ENCODE measurements at places on chromosomes 7 and 10. TPM values are rescaled to one million over a fixed set of nuclear protein-coding genes. Genes with fewer than 3 reads are reported as not detected.
A peak's percentile ranks its signal among the peaks of the same experiment; 100 is the strongest.

- DNase-seq, result no peak
Observed at GRCh38 chr7:22882106-22882505, 59.5 kb upstream of the TOMM7 start.

DNA sequence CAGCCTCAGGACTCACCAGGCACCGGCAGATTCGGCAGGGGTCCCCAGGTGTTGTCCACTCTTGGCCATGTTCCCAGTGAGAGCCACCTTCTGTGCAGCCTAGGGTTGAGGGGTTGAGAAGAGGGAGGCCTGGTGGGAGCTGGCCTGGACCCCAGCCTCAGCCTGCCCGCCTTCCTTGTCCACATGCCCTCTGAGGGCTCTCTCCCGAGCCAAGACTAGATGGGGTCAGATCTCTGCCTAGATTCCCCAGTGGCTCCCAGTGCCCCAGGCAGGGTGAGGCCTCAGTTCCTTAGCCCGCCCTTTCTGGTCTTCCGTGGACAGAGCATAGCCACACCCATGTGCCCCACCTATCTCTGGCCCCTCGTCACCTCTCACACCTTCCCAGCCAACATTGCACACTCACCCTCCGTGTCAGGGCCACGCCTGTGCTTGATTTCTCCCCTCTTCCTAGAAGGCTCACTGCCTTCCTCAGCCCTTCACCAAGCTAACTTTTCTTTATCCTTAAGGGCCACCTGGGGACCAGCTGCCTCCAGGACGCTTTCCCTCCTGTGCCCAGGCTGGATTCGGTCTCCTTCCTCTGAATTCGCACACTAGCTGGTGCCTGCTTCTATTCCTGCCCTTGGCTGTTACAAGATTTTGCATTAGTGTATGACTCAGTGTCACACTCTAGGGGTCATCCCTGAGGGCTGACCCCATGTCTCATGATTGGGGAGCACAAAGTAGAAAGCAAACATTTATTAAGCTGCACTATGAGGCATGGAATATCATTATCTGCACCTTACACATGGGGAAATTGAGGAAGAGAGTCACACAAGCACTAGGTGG, 7.5 kb downstream of the KCP start:
- DNase-seq, result no peak

DNA sequence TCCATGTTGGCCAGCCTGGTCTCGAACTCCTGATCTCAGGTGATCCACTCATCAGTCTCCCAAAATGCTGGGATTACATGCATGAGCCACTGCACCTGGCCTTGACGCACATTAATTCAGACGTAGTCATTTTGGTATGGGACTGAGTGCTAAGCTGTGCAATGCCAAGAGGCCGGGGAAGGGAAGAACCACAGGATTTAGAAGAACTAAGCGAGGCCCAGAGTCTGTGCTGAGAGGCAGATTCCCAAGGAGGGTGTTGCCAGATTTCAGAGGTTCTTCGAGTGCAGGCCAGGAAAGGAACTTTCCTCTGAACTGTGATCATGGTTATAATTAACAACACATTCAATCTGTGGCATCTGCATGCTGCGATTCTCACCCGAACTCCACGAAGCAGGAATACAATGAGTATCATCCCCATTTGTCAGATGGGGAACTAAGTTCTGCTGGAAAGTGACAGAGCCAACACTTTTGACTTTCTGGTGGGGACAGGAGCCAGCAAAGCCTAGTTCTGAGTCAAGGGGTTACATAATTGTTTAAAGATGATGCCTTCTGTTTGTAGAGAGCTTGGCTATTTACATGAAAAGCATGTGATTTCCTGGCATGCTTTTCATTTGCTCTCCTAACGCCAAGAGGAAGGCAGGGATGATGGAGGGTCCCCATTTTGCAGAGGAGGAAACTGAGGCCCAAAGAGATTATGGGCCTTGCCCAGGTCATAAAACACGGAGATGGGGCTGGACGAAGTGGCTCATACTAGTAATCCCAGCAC, 6.2 kb upstream of the ZAN start:
- no peak for DNase-seq

- DNase-seq, result peak; percentile 28
Observed at GRCh38 chr7:136874393-136875032, 6.1 kb downstream of the CHRM2 start.

DNA sequence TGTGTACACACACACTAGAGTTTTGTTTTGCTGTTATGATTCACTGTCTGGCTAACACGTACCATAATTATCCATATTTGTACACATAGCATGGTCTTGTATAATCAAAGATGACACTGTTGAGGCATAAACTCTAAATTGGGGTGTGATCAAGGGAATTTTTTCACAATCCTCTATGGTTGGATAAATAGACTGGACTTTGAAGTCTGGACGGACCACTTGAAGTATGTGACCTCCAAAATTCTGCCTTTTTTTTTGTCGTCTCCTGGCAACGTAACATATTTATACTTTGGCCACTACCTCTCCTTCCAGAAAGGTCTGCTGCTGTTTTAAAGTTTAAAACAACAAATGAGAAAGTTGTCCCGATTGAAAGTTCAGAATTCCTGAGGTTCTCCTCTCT, 193.4 kb downstream of the CACNB2 start:
- DNase-seq, result no peak

- no peak for DNase-seq
Observed at GRCh38 chr10:33813415-33813814, 478.9 kb upstream of the NRP1 start.

DNA sequence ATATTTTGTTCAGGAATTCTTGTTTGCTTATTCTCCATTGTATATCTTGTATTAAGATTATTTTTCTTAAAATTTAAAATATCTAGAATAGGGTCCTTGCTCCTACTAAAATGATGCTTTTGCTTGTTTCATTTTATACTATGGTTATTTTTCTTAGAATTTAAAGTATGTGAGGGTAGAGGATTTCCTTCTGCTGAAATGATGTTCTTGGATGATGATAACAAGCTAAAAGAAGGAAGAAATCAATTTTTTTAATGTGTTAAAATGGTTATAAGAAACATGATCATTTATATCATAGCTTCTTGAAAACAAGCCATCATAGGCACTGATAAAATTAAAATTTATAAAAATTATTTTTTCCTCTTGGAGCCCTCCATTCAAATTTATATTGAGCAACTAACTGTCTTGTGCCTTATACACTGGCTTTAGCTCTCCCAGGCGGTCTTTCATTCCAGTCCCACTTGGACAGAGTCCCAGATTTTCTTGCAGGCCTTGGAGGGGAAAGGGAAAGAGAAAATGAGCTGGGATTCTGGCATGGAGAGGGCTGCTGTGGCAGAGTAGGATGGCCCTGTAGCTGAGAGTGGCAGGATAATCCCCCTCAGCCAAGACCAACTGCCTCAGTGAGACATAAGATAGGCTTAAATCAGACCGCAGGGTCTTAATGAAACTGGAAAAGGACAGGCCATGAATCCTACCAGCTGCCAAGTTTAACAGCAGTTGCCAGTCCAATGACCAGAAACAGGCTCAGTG, 60.2 kb downstream of the DNAJB9 start:
- no peak for DNase-seq

OIT3 gene
- total RNA-seq, result not detected

DNA sequence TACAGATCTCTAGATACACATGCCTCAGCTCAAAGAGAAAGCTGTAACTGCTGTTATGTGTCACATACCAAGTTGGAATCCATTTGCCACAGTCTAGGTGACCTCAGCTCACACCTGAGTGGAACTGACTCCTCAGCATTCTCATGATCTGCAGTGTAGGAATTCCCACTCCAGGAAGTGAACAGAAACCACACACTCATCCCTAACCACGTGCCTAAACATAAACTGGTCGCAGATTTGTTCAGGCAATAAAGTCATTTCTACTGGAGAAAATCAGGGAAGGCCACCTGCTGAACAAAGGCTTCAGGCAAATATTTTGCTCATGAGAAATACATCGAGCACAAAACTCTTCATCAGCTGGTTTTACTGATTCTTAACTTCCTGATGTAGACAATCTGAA, 23.0 kb upstream of the ZMYND11 start:
- DNase-seq, result no peak

- DNase-seq, result no peak
Observed at GRCh38 chr10:101388676-101389276, 34.8 kb downstream of the BTRC start.

DNA sequence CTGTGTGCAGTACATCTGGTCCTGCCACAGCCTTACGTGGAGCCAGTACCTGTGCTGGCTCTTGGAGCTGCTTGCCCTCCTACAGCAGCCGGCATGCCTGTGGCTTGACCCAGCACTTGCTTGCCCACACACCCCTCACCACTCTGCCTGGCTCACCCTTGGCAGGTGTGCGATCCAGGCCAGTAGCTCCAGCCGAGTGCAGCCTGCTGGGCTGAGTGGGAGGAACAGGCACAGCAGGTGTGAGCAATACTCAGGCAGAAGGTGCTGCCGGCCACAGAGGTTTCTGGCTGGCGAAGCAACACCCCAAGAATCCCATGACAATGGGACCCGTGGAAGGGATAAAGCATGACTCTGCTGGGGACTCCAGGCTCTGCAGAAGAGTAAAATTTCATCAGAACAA, 173.5 kb upstream of the ADCY1 start:
- DNase-seq, result no peak

GRCh38 chr7:128781126-128781525, 5.5 kb upstream of the OPN1SW start:
- DNase-seq, result no peak

GRCh38 chr7:158246272-158246959, 341.2 kb downstream of the PTPRN2 start:
- DNase-seq, result no peak

CHST3 gene
- total RNA-seq, result 11.5 TPM

GRCh38 chr7:74371381-74372341, 82.0 kb upstream of the GTF2IRD1 start:
- no peak for DNase-seq

- no peak for DNase-seq
Observed at GRCh38 chr10:1650542-1651269, 86.6 kb downstream of the ADARB2 start.

GRCh38 chr7:50462361-50462760, 12.2 kb upstream of the FIGNL1 start:
- DNase-seq, result peak; percentile 28

DNA sequence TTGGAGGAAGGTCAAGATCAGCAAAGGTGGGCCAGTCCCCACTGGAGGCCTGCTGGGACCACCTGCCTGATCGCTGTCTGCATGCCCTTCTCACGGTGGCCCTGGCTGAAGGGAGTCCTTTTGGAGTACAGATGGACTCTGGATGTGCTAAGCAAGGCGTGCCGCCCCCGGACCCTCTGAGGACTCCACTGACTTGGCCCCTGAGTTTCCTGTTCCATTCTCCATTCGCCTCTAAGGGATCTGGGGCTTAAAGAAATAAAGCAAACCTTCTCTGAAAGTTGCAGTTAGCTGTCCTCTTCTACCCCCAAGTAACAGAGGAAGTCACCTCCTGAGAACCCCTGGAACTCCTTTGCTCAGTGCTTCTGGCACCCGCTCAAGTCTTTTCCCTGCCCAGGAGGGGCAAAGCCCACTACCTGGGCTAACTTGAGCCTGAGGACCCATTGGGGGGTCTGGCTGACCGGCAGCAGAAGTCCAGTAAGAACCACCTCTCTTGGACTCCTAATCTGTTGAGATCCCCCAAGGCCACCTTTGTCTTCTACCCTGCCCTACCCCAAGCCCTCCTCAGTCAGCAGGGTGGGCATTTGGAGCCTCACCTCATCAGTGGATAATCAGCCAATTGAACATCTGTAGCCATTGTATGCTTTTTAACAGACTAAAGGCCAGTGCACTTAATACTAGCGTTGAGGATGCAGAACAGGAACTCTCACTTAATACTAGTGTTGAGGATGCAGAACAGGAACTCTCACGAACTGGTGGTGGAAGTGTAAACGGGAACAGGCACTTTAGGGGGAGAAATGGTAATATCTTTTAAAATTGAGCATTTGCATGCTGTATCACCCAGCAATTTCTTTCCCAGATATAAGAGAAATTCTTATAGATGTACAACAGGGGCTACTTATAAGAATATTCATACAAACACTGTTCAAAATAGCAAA, 2.2 kb downstream of the TBATA start:
- DNase-seq, result no peak

- no peak for DNase-seq
Observed at GRCh38 chr10:129329385-129330055, 137.5 kb upstream of the MGMT start.

PAPOLB gene
- total RNA-seq, result 0.07 TPM

TMEM236 gene
- 0.24 TPM for total RNA-seq

GRCh38 chr7:43313628-43314378, 201.4 kb downstream of the HECW1 start:
- DNase-seq, result no peak

CUL1 gene
- total RNA-seq, result 47.2 TPM

GRCh38 chr7:44967571-44968446, 11.0 kb downstream of the MYO1G start:
- DNase-seq, result peak; percentile 29

DNA sequence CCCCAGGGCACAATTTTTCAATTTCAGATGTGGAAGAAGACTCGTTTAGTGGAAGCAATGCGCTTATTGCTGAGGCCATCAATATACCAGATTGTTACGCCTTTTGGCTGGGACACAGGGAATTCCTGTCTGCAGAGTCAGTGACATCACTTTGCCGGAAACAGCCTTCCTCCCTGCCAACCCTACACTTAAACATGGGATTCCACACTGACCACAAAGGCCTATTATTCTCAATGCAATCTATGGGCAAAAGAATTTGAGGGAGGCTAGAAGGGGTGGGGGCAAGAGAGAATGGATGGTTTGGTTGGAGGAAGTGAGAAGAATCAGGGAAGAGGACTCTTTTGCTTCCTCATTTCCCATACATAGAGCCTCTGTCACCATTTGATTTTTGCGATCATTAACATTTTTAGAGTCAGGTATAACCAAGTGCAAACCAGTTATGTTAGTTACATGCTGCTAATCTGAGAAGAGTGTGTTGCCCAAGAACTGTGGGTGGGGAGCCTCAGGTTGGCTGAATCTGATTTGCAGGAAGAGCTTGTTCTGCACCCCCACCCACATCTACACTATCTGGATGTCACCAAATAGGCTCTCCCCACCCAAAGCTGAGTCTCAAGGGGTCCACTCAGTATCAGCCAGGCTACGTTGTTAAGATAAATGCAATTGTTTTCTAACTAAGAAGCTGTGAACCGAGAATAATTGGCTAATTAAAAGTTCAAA, 58.2 kb downstream of the ENTPD1 start:
- DNase-seq, result peak; percentile 76

CCDC7 gene
- 6.6 TPM for total RNA-seq

GRCh38 chr7:155405399-155406318, 52.3 kb upstream of the EN2 start:
- no peak for DNase-seq

APBB1IP gene
- not detected for total RNA-seq

GRCh38 chr7:108404509-108405420, 51.5 kb downstream of the NRCAM start:
- no peak for DNase-seq

PDZD7 gene
- 0.55 TPM for total RNA-seq

LCOR gene
- total RNA-seq, result 32.9 TPM

- DNase-seq, result no peak
Observed at GRCh38 chr10:130553826-130554225, 417.6 kb downstream of the GLRX3 start.

AMPH gene
- 9.2 TPM for total RNA-seq

CAMK2B gene
- total RNA-seq, result 1.6 TPM

- DNase-seq, result no peak
Observed at GRCh38 chr7:70338015-70338414, 739.7 kb downstream of the AUTS2 start.

GRCh38 chr7:65832281-65832680, 40.6 kb upstream of the VKORC1L1 start:
- peak; percentile 19 for DNase-seq

Data from endothelial cell of umbilical vein (primary cell).